ENCODE measurements at places on chromosomes 12 and 14. TPM values are rescaled to one million over a fixed set of nuclear protein-coding genes. Genes with fewer than 3 reads are reported as not detected.

- no peak for DNase-seq
These were observed 240.4 kb upstream of the DCN start for GRCh38 chr12:91422811-91423692.

GRCh38 chr12:31645924-31646323 lies 13.6 kb upstream of the ETFBKMT start:
- DNase-seq = no peak

- DNase-seq = no peak
These were observed 3.0 kb downstream of the ARG2 start for GRCh38 chr14:67622675-67623074.

DNA sequence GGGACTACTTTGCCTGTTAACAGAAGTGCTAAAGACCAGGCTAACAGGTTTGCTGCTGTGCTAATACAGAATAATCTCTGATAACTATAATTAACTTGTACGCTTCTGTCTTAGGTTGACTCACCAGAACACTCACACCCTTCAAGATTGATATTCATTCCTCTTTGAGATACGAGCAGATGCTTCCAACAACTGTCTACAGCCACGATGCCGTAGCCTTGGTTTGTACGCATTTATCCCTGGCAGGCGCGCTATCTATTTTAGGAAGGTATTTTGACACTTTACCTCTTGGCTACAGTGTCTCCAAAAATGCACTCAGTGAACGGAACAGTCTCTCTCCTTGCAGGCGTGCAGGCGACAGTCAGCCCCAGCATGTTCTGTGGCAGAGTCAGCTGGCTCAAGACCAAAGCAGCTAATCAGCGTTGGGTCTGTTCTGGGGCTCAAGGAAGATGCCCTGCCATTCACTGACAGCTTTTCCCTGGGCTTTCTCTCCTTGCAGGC lies 146.4 kb upstream of the PRICKLE1 start:
- no peak for DNase-seq

DNA sequence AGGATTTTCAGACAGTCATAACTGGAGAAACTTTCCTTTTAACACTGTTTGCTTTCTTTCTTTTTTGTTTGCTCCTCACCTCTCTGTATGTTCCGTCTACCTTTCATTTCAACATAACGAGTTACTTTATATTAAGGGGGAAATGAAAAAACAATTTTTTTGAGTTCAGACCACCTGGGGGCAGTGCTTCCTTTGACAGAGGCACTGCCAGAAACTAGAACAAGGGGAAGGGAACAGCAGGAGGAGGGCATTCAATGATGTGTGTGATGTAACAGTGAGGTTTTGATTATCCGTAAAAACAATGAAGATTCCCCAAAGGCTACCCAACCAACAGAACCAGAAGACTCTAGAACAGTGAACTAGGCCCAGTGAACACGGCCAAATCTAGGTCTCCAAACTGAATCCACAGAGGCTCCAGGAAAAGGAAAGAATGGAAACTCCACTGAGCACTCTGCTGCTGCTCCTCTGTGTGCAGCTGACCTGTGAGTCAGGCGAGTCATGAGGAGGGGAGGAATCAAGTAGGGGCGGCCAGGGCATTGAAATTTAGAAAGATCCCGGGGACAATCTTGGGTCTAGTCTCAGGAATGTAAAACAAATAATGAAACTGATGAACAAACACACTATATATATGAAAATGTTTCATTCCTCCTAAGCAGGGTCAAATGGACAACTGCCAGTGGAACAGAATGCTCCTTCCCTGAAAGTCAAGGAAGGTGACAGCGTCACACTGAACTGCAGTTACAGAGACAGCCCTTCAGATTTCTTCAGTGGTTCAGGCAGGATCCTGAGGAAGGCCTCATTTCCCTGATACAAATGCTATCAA lies 323.5 kb downstream of the DAD1 start:
- DNase-seq = no peak

- DNase-seq = no peak
These were observed 175.6 kb upstream of the HIF1A start for GRCh38 chr14:61519735-61520134.

DNA sequence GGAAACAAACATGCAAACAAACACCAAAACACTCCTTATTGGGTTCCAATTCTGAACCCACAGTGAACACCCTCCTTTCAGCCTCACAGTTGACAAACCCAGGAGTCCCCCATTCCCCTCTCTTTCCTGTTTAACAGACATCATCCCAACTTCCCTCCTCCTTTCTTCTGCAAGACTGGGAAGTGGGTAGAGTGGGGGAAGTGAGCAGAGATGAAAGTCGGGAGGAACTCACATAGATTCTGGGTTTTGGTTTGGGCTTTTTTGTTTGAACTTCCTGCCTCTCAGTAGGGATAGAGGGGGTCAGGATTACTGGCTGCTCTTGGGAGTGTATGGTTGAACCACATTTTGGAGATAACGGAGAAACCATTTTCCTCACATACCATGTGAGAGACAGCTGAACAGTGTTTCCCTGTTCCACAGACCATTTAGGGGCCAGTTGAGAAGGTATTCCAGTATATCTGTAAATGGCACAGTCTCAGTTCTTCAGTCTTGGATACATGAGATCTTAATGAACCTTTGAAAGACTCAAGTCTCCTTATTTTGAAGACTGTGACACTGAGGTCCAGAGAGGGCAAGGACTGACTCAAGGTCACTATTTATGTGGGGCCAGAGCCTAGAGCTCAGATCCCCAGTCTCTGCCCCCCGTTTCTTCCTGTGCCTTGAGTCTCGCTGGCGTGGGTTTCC lies 3.9 kb upstream of the GPR84 start:
- DNase-seq = no peak

- DNase-seq = peak; percentile 51
These were observed 90.2 kb downstream of the KDM2B start for GRCh38 chr12:121490401-121491281.

DNA sequence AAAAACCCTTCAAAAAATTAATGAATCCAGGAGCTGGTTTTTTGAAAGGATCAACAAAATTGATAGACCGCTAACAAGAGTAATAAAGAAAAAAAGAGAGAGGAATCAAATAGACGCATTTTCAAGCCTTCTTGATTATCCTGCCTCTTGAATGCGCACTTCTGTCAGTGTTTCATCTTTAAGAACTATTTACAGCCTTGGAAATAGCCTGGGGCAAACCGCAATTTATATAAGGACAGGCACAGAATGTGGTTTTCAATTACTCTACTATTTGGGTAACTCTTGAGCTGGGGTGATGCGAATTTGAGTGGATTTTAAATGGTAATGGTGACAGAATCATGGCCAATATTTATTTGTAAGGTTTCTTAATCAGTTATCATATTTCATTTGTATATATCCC lies 179.1 kb upstream of the OTX2 start:
- no peak for DNase-seq

GRCh38 chr12:96117460-96117859 lies 76.7 kb upstream of the ELK3 start:
- DNase-seq = no peak

DNA sequence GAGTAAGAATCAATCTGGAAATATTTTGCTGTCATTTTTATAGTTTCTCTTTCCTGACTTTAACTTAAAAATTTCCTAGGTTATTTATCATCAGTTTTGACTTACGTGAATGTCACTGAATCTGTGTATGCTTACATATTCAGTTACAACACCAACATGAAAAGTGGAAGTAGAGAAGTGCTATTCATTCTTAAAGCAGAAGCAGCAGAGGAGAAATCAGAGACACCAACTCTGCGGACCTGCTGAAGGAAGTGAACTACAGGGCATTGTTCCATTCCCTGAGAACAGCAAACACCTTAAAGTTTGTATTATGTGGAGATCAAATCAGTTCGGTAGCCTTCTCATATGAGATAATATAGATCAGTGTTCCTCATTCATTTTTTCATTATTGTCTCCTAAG lies 34.1 kb downstream of the RAD51B start:
- no peak for DNase-seq

CCDC177 gene
- total RNA-seq = not detected

ADAMTS20 gene
- total RNA-seq = not detected

RFX4 gene
- not detected for total RNA-seq

DRAM1 gene
- 2.6 TPM for total RNA-seq

NPAS3 gene
- not detected for total RNA-seq

RNF212B gene
- not detected for total RNA-seq

CLEC1A gene
- total RNA-seq = not detected

GALNT9 gene
- not detected for total RNA-seq

KIF5A gene
- 0.99 TPM for total RNA-seq

SYCP3 gene
- 2.0 TPM for total RNA-seq

C12orf50 gene
- total RNA-seq = not detected

OR4E2 gene
- not detected for total RNA-seq

Data from activated CD8-positive, alpha-beta T cell treated with anti-CD3 and anti-CD28 coated beads, Interleukin-2, amount 10 ng/mL, durations not matched to agents 7 days and 5 days (primary cell).